ENCODE measurements at places on chromosomes 2 and 18. TPM values are rescaled to one million over a fixed set of nuclear protein-coding genes. Genes with fewer than 3 reads are reported as not detected.

Gene CNDP1
- not detected for total RNA-seq

Gene XDH
- not detected for total RNA-seq

Gene ABCB6
- total RNA-seq: 27.3 TPM

Gene ZBTB7C
- total RNA-seq: 10.8 TPM

Gene ZAP70
- 1.2 TPM for total RNA-seq

Gene CKAP2L
- not detected for total RNA-seq

Gene ALK
- 1.3 TPM for total RNA-seq

DNA sequence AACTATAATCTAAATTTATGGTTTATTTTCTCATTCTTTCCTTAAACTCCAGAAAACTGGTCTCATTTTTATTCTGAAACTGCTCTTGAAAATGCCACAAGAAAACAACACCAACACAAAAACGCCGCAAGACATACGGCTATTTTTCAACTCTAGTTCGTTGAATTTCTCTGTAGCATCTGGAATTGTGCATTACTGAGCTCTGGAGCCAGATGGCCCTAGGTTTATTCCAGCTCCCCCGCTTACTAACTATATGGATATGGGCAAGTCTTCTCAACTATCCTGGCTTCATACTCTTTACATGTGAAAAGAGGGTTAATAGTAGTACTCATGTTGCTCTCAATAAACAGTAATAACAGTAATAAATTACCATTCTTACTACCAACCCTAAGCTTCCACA lies 19.9 kb downstream of the FAM98A start:
- no peak overlapping the region for H3K27ac ChIP-seq
- H3K36me3 ChIP-seq: no peaks in the 10 kb centered on the region
- peaks cover 15% of the 10 kb centered on the region for H3K4me1 ChIP-seq
- no peak overlapping the region for H3K4me3 ChIP-seq

- H3K36me3 ChIP-seq: no peaks in the 10 kb centered on the region
- no peaks in the 10 kb centered on the region for H3K27me3 ChIP-seq
- H3K27ac ChIP-seq: peak overlapping the region; percentile 81
- H3K4me3 ChIP-seq: peak overlapping the region; percentile 25
Observed at GRCh38 chr2:234979204-234980167, 27.7 kb downstream of the SH3BP4 start.

DNA sequence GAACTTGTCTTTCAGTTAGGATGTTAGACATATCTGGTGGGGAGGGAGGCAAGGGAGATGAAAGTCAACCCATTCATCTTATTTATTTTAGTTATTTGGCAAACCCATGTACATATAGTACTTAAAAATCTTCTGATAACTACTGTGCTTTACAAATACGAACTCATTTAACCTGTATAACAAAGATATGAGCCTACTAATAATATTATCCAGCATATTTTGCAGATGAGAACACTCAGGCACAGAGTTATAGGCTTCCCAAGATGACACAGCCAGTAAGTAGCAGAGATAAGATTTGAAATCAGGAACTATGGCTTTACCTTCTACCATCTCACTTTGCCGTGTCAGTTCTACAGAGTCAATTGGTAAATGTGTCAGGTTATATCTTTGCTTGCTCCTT lies 262.6 kb upstream of the DOK6 start:
- H3K4me3 ChIP-seq: no peak overlapping the region
- DNase-seq: no peak
- H3K36me3 ChIP-seq: no peaks in the 10 kb centered on the region
- H3K27ac ChIP-seq: no peak overlapping the region

DNA sequence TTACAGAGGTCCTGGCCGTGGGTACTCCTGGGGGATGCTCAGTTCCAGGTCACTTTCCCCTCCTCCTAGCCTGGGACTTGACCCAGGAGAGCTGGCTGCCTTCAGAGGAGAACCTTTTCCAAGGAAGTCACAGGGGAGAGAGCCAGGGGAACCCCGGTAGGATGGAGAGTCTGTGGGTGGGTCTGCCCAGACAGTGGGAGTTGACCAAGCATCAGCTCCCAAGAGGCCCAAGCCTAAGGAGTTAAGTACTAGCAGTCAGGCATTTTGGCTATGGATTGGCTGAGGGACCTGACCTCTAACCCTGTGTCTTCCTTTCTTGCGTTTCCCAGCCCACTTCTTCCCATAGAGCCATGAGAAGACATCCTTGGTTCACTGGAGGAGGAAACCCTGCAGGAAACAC lies 48.8 kb upstream of the PLB1 start:
- H3K4me3 ChIP-seq: no peak overlapping the region
- H3K27me3 ChIP-seq: no peaks in the 10 kb centered on the region
- DNase-seq: no peak
- no peaks in the 10 kb centered on the region for H3K4me1 ChIP-seq
- no peaks in the 10 kb centered on the region for H3K36me3 ChIP-seq

DNA sequence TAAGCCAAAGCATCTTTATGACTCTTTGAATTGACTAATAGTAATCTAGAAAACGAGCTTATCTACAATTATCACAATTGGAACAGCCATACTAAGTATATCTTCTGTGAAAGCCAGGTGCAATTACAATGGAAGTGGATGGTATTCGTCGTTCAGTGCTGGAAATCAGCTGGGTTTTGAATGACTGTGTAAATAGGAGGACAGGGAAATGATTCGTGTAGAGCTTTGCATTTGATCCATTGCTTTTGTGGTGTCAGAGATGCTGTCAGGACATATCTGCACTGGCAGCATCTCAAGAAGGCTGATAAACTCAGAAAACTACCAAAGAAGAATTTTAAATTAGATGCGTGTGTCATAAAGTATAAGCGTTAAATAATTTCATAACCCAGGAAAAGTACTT lies 187.1 kb downstream of the ZNF407 start:
- no peak overlapping the region for H3K27ac ChIP-seq
- H3K36me3 ChIP-seq: no peaks in the 10 kb centered on the region
- no peak for DNase-seq
- no peak overlapping the region for H3K4me3 ChIP-seq
- no peaks in the 10 kb centered on the region for H3K4me1 ChIP-seq

GRCh38 chr2:32977228-32977758 lies 30.5 kb downstream of the LTBP1 start:
- H3K36me3 ChIP-seq: no peaks in the 10 kb centered on the region
- no peaks in the 10 kb centered on the region for H3K27me3 ChIP-seq
- no peak overlapping the region for H3K4me3 ChIP-seq
- DNase-seq: peak; percentile 82

- H3K4me1 ChIP-seq: no peaks in the 10 kb centered on the region
- peaks cover 12% of the 10 kb centered on the region for H3K36me3 ChIP-seq
- no peak overlapping the region for H3K27ac ChIP-seq
- no peak for DNase-seq
Observed at GRCh38 chr2:182907081-182907830, 40.8 kb upstream of the FRZB start.

DNA sequence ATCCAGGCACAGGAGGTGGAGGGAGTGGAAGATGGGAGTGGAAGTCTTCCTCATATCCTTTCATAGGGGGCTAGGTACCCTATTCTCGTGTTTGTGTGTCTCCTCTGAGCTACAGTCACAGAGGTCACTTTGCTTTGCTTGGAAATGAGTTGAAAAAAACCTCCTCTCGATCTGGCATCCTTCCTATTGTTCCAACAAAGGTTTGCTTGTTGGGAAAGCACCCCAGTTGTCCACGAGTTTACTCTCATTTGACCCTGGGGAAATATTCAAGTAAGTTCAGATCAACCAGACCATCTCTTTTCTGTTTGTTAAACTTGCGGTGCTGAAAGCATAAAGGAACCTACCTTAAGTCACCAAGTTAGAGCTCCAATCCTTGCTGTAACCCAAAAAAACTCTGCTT lies 59.3 kb downstream of the ARHGEF33 start:
- H3K27me3 ChIP-seq: no peaks in the 10 kb centered on the region
- H3K4me3 ChIP-seq: no peak overlapping the region
- no peaks in the 10 kb centered on the region for H3K4me1 ChIP-seq
- H3K27ac ChIP-seq: no peak overlapping the region
- DNase-seq: no peak
- H3K36me3 ChIP-seq: no peaks in the 10 kb centered on the region

GRCh38 chr2:95388091-95388692 lies 14.3 kb upstream of the FAHD2A start:
- no peaks in the 10 kb centered on the region for H3K27me3 ChIP-seq
- no peak overlapping the region for H3K4me3 ChIP-seq
- H3K36me3 ChIP-seq: no peaks in the 10 kb centered on the region
- H3K27ac ChIP-seq: no peak overlapping the region
- H3K4me1 ChIP-seq: peaks cover 27% of the 10 kb centered on the region

DNA sequence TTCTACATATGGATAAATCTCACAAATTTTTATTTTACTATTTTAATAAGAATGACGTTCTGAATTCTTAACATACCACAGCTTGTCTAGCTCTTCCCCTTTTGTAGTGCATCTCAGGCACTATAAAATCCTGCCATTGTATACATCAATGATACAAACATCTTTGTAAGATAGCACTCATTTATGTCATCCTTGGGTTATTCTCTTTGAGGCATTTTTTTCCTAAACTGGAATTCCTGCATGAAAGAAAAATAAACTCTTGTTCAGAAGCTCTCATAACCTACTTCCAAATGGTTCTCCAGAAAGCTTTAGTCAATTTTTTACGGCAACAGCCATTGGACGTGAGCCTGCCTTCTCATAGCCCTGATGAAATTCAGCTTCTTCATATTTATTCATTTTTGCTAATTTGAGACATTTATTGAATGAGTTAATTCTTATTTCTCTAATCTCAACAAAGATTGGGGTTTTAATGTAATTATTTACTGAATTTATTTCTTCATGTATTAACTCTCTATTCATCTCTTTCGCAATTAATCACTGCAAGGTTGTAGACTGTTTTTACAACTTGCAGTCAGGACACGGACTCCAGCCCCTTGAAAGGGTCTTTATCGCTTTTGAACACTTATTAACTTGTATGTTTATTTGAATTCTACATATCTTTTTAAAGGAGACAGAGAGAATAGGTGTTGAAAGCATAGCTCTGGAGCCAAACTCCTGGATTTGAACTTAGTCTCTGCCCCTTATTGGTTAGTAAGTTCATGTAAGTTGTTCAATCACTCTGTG lies 57.6 kb upstream of the PARD3B start:
- no peaks in the 10 kb centered on the region for H3K36me3 ChIP-seq
- DNase-seq: no peak
- H3K4me3 ChIP-seq: no peak overlapping the region
- no peak overlapping the region for H3K27ac ChIP-seq

DNA sequence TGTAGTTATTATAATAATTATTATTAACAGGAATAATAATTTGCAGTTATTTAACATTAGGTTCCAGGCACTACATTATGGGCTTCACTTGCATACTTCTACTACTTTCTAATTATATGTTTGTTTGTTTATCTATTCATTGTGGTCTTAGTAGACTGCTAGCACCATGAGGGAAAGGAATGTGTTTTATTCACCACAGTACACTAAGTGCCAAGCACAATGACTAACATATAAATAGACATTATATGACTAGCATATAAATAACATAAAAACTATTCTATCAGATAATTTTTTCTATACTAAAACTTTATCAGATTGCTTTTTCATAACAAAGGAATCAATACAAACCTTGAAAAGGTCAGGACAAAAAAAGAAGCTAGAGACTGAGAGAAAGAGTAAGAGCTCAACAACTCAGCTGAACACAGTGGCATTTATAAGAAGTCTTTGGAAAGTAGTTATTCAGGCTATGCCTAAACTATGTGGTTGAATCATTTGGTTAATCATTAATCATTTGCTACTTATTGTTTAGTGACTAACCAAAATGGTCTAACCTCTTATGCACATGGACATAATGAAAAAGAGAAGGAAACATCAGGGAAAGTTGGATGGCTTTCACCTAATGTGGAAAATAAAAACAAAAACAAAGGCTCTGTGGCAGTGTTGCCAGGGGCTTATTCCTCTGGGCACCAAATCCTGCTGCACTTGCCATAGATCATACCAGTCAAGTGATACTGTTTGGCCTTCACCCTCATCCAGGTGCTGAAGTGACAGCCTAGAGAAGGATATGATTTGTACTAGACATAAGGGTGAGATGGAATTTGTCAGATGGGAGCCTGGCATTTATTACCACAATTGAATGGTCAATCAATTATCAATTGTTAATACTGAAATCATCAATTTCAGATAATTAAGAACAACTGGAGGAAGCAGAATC lies 174.9 kb downstream of the ETAA1 start:
- no peak overlapping the region for H3K27ac ChIP-seq
- H3K4me3 ChIP-seq: no peak overlapping the region
- DNase-seq: no peak
- H3K36me3 ChIP-seq: no peaks in the 10 kb centered on the region
- H3K4me1 ChIP-seq: no peaks in the 10 kb centered on the region
